Renal cortical epithelial cell (primary cell): ENCODE measurements at places on chromosomes 7 and 10.

DNA sequence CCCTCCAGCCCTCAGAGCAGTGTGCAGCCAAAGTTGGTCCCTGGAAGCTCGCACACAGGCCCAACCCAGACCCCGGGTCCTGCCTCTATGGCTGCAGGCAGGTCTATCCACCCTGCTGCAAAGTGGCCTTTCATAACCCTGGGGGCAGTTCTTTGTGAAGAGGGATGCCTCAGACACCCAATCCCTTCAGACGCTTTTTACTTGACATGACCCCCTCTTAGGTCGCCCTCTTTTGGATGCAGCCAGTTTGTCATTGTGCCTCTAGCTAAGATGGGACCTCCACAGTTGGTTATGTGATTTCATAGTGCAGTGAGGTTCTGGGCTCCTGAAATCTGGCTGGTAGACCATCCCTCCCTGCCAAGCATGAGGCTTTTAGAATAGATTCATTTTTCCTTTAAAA is 27.3 kb downstream of the SMKR1 start:
- DNase-seq: no peak

GRCh38 chr7:100220586-100221230 is 959 bp downstream of the PVRIG start:
- no peak for DNase-seq

DNA sequence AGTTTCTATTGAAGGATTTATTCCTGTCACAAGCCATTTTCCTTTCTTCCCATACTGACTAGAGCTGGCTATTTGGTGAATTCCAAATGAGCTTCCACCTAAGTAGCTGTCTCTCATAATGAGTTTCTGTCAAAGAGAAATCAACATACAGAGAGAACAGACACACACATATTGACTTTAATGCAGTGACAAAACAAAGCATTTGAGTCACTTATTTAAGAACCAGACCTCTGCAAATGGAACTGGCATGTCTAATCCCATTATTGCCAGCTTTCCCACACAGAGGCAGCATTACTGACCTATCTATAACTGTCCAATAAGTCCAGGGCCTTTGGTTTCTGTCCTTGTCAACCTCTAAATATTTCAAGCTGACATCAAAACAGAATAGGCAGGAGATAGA is 179.3 kb upstream of the CSTF2T start:
- no peak for DNase-seq

DNA sequence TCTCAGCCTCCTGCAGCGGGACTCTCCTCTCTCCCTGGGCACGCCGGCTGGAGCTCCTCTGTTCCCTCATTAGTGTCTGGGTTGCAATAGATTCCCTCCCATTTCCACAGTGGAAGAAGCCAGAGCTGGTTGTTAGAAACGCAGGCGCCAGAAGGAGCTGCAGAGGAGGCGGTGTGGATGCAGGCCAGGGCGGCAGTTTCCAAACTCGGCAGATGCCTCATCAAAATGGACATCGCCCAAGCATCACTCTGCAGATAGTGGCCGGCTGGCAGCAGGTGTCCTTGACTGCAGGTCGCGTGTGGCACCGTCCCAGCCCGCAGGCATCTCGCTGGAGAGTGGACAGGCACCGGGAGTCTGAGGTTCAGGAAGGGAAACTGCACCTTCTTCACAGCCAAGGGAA is 201.8 kb downstream of the TCERG1L start:
- DNase-seq: no peak

DNA sequence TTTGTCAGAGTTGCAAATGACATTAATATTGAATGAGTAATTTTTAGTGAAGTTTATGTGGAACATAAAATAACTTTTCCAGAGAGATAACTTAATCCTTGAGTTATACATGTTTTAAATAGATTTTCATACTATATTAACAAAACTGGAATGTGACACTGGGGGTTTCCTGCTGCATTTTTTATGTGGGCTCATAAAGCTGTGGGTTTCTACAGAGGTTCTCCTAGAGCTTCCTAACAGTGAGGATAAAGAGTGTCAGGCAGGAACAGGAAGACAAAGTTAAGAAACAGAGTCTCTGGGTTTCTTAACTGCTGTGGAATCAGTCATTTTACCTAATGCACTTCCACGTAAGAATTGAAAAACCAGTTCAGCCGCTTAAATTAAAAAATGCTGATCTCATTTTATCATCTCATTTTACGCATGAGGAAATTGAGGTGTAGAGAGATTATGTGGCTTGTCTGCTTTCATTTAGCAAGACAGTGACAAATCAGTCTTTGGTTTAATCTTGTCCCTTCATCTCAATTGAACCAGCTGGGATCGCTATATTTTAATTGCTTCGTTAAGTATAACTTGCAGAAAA is 5.0 kb downstream of the CD36 start:
- peak; percentile 33 for DNase-seq

- no peak for DNase-seq
These were observed 67.3 kb upstream of the PDZD8 start for GRCh38 chr10:117442521-117442920.

- no peak for DNase-seq
These were observed 392.1 kb upstream of the PRKCQ start for GRCh38 chr10:6972226-6972625.

- no peak for DNase-seq
These were observed 60.8 kb downstream of the CARD11 start for GRCh38 chr7:2982831-2983230.

DNA sequence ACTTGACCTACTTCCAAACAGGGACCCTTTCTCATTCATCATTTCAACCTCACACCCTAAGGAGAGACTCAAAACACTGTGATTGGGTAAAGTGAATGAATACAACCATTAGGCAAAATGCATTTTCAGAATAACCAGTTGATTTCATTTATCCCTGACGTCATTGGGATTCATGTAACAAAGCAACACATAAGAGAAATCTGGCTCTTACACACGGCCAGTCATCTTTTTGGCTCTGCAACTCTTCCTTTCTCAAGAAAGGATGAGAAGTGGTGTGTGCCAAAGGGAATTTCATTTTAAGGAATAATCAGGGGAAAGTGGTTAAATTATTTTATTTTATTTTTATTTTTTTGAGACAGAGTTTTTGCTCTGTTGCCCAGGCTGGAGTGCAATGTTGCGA is 83.1 kb downstream of the CPVL start:
- no peak for DNase-seq

GRCh38 chr7:6636741-6637543 is at the start of gene ZNF316:
Gene ZNF316, plus strand, starts transcription at chr7:6637318. Its CDS starts 5,092 bp downstream, at chr7:6642410.
- DNase-seq: no peak

- no peak for DNase-seq
These were observed 361.7 kb upstream of the ETV1 start for GRCh38 chr7:14351167-14351566.
